ENCODE measurements at places on chromosomes 4 and X.
A peak's percentile ranks its signal among the peaks of the same experiment; 100 is the strongest.

- no peak for DNase-seq
Observed at GRCh38 chrX:9825129-9825790, 39.0 kb downstream of the SHROOM2 start.

- DNase-seq: no peak
Observed at GRCh38 chr4:31051565-31051964, 331.4 kb downstream of the PCDH7 start.

GRCh38 chrX:107526141-107526540, 76.7 kb downstream of the FRMPD3 start:
- DNase-seq: no peak

GRCh38 chrX:65985211-65985610, 54.7 kb downstream of the VSIG4 start:
- DNase-seq: no peak

DNA sequence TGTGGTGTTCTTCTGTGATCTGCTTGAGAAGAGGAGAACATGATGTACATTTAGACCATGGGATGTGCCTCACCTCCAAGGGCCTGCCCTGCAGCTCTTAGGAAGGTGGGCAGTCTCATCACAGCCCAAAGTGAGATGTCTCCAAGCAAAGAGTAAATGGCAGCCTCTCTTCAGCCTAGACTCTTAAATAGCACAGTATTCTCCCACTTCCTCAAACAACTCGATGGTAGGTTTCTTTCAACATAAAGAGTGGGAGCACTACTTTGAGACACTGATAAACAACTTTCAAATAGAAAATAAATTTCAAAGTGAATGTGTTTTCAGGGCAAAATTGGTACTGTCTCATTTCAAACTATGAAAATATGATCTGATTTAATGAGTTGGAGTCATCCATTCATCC, 35.2 kb downstream of the EDNRA start:
- no peak for DNase-seq

- no peak for DNase-seq
Observed at GRCh38 chr4:66034262-66034661, 364.0 kb upstream of the EPHA5 start.

DNA sequence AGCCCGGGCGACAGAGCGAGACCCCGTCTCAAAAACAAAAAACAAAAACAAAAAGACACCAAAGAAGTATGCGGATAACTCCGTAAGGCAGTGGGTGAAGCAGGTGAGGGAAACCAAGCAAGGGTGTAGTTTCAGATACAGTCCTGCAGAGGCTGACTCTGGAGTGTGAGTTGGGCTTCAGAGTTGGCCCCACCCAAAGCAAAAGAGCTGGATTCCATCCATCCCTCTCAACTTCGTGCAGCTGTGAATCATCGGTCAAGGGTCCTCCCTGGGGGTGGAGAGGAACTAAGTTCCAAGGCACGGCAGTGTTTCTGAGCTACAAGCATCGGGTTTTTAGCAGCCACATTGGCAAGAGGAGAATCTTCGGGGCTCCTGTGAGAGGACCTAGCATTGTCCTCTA, 43.9 kb upstream of the FAM9A start:
- DNase-seq: no peak

DNA sequence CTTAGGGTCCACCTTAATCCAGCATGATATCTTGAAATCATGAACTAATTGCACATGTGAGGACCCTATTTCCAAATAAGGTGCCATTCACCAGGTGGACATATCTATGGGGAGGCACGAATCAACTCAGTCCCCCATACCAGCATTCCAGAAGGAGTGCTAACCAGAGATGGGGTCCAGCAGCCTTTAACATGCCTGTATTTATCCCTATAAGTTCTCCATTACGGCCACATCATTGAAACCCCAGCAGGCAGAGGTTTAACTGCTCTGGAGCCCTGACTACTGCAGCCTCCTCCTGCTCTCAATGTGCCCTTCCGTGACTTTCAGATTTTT, 3.2 kb upstream of the ASMTL start:
- DNase-seq: no peak

- no peak for DNase-seq
Observed at GRCh38 chrX:106894978-106895452, 8.1 kb downstream of the RIPPLY1 start.

GRCh38 chrX:68365341-68365740, 68.0 kb downstream of the OPHN1 start:
- no peak for DNase-seq

DNA sequence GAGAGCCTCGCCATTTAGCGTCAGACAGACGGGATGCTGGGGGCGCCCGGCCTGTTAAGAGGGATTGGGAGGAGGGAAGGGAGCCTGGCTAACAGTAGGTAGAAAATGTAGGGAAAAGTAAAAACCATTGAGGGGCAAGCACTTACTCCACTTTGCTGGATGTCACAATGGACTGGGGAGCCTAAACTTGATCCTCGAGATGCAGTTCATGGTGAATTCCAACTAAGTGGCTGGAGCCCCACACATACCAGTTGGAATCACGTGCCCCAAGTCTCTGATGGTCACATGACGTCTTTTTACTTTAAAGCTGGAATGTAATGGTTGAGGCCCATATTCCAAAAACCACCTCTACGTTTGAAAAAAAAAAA, 1.5 kb downstream of the PLS3 start:
- no peak for DNase-seq

DNA sequence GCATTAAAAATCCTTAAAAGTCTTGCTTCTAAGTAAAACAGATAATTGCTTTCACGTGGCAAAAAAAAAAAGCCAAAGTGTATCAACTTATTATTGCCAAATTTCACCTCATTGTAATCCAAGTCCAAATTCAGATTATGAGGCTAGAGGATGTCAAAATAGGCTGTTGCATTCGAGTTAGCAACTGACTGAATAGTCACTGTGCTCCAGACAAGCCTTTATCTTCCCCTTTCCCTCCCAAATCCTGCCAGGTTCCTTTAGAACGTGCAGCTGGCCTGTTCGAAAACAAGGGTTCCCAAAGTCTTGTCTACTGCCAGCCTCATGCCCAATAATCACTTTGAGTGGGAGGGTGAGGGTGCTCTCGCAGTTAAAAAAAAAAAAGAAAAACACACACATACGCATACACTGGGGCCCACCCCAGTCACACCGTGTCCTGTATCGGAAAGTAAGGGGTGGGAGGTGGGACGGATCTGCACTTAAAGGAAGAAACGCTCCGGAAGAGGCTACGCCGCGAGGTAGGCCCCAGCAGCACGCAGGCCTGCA, 603 bp downstream of the MAD2L1 start:
- DNase-seq: peak; percentile 20

DNA sequence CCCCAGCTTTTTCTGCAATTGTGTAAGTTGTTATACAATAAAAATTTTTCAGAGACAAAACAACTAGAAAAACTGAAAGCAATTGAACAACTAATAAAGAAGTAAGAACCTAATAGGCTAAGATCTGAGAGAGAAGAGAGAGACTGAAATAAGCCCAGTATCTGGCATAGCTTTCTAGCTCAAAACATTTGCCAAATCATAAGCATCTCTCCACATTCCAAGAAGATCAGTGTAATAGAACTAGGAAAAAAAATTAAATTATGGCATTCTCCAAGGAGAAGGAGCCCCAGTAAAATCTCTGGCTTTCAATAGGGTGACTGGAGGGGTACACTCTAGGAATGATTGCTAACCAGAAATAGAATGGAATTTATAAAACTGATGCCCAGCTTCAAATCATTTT, 19.0 kb upstream of the PPP3CA start:
- no peak for DNase-seq

DNA sequence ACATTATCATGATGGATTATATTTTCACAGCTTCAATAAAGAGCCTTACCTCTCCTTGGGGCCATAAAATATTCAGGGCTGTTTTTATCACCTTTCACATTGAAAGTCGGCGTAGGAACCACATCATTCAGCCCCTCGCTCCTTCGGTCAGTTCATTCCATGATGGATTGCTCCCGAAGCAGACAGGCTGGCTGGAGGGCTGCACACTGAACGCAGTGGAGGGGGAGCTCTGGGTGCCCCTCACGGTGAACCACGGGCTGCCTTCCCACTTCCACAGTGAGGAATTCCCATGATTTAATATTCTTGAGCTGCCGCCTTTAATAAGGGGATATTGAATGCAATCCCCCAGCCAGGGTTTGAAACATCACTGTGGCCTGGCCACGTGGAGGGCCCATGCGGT, 16.0 kb downstream of the PPP2R2C start:
- DNase-seq: no peak

DNA sequence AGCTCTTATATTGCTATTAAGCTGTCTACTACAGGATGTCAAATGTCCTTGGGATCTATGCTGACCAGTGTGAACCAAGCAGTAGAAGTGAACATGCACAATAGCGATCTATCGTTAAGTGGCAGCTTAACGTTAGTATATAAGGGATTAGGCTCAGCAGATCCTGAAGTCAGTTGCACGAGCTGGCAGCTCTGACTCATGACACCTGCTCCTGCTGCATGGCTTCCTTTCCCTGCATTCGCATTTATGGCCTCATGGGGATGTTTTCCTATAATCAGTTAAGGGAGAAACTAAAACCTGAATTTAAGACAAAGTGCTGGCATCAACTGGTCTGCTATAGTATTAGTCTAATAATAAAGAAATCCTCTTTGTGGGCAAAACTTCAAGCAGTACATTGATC, 12.7 kb upstream of the MCUB start:
- no peak for DNase-seq

DNA sequence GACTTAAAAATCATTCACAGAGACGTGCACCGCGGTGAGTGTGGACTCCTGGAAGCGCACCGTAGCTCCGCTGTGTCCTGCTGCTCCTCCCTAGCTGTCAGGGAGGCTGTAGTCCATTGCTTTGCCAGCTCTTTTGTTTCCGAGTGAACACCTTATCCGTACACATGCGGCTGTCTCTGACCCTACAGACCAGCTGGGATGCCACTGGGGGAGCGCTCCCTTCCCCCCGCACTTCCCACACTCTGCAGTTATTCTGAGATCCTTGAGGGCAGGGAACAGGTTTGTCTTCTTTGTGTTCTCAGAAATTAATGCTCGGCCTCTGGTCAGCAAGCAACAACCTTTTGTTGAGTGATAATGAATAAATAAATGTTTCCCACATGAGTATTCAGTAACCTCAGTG, 33.7 kb upstream of the MSANTD1 start:
- DNase-seq: no peak

DNA sequence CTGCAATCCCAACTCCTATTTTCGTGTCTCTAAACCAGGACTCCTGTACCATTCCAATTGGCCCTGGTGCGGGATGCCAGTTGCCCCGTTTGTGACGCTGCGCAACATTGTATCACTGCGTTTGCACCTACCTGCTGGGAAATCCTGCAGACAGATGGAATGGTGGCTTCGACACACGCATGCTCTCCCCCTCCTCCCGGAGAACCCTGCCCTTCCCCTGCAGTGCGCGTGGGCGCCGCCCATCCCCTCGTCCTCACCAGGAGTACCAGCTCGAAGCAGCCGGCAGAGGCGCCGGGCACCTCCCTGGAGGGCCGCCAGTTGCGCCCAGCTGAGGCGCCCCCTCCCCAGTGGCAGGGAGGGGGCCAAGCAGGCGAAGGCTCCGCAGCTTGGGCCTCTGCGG, 1.4 kb downstream of the DGKK start:
- no peak for DNase-seq

GRCh38 chrX:139495324-139495723, 35.2 kb upstream of the F9 start:
- no peak for DNase-seq

DNA sequence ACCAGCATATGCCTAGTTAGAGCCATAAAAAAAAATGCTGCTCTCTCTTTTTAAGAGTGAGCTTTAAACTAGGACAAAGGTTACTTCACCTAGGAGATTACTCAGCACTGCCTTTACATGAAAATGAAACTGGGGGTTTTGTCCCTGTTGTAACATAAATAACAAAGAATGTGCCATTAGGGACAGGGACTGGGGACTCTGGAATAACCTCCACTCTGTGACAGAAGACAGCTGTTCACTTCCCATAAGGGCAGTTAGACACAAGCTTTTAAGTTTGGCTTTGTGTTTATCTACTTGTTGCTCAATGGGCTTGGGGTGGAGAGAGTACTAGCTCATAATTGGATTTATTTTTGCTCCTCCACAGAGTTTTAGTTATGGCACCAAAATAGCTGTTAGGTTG, 11.9 kb downstream of the ENPEP start:
- no peak for DNase-seq

DNA sequence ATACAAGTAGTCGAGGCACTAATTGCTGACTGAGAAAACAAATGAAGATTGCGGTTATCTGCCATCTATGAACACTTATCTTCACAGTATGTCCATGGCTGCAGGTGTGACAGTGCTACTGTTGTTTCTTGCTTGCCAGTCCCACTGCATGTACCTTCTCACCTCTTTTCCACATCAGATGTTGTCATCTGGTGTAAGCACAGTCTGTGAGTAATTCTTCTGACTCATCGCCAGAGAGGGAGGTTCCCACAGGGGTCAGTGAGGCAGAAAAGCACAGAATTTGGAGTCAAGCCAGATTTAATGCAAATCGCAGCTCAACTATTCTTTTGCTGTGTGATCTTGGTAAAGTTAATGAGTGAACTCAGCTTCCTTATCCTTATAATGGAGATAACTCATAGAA, 144.4 kb downstream of the GLRA2 start:
- DNase-seq: no peak

DNA sequence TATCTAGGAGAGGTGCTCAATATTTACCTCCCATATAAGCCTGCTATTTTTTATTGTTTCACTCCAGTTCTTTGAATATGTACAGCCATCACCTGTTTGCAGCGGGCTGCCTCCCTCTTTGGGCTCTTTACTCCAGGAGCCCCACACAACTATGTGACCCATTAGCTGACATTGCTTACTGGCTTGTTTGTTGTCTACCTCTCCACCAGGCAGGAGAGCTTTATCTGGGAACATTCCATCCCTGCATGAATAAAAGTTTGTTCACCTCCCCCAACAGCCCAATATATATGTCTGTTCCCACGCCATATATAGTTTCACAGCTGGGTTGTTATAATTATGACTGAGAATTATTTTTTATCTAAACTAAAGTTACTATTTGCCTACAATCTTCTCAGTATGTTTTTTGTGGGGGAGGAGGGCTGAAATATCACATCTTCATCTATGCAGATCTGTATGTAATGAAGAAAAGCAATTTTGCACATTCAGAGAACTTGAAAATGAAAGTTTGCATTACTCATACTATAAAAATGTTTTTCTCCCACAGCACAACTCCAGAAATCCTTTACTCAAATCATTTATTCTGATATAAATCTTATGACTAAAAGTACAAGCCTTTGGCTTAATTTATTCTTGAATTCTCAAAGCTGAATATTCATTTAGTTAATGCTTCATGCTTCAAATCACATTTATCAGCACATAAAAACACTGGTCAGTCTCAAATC, 61.2 kb upstream of the DAPP1 start:
- no peak for DNase-seq
